Suppressor macrophage treated with lipopolysaccharide for 1 hour (primary cell): ENCODE measurements at places on chromosomes 7 and 10.

- no peak for DNase-seq
Measured at GRCh38 chr10:47346581-47347302, 1.4 kb upstream of the RBP3 start.

- DNase-seq: no peak
Measured at GRCh38 chr7:112023282-112023681, 182.9 kb downstream of the DOCK4 start.

DNA sequence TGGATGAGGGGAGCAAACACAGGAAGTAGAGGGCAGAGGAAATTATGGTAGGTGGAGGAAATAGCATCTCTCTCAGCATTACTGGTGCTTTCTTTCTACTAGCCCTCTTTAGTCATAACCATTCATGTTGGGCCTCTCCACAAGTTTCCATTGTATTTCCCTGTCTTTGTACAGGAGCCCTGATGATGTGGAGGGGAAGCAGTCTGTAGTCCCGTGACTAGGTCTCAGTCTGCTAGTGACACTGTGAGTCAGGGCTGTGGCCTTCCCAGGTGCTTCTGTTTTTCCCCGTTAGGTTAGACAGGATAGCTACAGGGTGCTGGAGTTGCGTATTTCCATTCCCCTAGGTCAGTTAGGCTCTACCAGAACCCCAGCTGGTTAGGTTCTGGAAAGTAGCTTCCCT, 82.9 kb upstream of the NAMPT start:
- peak; percentile 76 for DNase-seq

- DNase-seq: no peak
Measured at GRCh38 chr7:84049071-84049836, 145.3 kb downstream of the SEMA3A start.

DNA sequence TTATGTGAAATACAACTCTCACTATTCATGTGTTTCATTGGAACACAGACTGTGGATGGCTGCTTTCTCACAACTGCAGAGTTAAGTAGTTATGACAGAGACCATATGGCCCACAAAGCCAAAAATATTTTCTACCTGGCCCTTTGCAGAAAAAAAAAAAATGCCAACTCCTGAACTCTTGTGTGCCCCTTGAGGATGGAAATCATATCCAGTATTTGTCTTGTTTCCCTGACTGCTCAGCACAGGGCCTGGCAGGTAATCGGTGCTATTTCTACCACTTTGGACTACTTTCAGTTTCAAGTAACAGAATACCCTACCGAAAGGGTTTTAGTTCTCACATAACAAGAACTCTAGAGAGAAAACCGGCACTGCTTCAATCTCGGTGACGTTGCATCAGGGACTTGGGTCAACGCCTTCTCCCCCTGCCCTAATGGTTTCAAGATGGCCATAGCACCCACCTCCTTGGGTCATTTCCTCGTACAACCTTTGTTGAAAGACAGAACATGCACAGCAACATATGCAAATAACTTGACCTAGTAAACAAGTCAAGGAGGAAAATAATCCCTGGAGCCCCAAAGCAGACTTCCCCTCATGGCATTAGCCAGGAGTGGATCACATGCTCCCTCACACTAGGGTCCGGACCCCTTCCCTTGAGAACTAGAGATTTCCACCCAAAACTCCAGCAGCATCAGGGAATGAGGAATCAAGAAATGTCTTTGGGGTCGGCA, 11.8 kb upstream of the GPNMB start:
- DNase-seq: no peak

DNA sequence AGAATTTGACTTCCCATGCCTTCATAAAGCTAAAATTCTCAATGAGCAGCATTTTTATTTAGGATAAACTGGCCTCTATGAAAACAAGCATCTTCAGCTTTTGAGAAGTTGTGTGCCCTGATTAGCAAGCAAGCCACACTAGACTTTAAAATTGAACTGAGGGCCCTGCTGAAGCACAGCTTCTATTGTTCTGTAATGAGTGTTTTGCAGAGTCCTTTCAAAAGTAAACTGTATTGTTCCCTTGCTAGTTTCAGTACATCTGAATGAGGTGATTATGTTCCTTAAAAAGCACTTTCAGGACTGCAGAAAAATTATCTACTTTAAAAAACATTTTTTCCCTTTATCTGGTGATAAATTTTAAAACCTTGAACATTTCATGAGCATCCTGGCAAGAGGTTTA, 113.3 kb upstream of the PRPS1L1 start:
- DNase-seq: no peak

- no peak for DNase-seq
Measured at GRCh38 chr7:107773027-107773426, 29.1 kb downstream of the CBLL1 start.

DNA sequence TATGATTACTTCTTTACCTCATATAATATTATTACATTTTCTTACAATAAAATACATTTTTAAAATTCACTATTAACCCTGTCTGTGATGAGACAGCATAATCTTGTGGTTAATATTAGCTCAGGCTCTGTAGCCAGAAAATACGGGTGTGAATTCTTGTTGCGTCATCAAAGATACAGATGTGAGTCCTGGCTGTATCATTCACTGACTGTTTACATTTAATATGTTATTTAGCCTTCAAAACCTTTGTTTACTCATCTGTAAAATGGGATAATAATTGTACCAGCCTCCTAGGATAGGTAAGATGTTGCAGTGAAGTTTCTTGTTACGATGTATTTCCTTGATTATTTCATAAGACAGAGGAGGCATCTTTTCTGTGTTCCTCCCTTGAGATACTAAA, 184.7 kb upstream of the PRPS1L1 start:
- DNase-seq: no peak

GRCh38 chr10:132689721-132690360, 96.1 kb downstream of the NKX6-2 start:
- no peak for DNase-seq

GRCh38 chr10:117360994-117361667, 14.1 kb downstream of the PDZD8 start:
- no peak for DNase-seq

DNA sequence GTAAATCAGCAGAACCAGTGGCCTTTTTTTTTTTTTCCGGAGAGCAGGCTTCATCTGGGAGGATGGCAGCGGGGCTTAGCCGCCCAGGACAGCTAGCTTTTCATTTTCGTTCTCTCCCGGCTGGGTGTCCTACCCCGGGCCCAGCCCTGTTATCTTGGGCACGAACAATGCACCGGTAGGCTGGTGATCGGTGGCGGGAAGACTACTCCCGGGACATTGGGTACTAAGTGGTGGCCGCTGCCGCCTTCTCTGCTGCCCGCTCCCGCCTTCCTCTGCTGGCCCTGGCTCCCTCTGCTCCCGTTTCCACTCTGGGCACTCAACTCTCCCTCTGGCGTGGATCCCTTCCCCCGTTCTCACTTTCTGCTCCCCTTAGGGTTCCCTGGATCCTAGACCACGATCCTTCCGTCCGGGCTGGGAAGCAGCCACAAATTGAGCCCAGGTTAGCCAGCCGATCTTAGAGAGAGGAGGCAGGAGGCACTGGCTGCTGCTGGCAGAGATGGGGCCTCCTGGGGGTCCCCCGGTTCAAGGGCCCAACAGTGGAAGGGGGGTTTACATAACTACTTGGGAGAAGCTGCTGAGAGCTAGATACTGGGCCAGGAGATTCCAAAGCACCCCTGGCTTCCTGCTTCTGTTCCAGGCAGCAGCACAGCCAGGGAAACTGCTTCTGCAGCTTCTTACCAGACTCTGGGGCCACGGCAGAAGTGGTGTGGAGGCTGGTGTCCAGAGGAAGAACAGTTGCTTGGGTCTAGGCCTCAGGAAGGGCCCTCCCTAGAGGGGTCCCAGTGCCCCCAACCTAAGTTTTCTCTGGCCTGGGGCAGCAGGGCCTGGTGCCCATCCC, 1.8 kb downstream of the TLX1 start:
- DNase-seq: no peak

- DNase-seq: peak; percentile 41
Measured at GRCh38 chr10:127905848-127906261, 1.0 kb upstream of the PTPRE start.

- DNase-seq: peak; percentile 7
Measured at GRCh38 chr7:18663321-18663720, 167.8 kb downstream of the HDAC9 start.

- no peak for DNase-seq
Measured at GRCh38 chr10:93580828-93581227, 14.4 kb downstream of the FFAR4 start.

DNA sequence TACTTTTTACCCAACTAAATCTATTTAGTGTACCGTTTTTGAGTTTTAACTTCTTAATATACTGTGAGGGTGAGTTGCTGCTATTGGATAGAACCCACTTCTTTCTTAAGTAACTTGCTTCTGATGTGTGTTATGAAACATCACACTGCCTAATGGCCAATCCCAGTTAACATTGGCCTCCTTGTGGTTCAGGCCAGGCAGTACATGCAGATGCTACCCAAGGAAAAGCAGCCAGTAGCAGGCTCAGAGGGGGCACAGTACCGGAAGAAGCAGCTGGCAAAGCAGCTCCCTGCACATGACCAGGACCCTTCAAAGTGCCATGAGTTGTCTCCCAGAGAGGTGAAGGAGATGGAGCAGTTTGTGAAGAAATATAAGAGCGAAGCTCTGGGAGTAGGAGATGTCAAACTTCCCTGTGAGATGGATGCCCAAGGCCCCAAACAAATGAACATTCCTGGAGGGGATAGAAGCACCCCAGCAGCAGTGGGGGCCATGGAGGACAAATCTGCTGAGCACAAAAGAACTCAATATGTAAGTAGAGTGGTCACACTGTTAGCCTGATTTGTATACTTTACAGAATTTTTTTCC, 39.7 kb downstream of the TES start:
- DNase-seq: peak; percentile 44

GRCh38 chr10:43926371-43926770, 277.7 kb upstream of the ZNF32 start:
- DNase-seq: no peak

GRCh38 chr7:140451716-140452115, 27.6 kb downstream of the MKRN1 start:
- no peak for DNase-seq

GRCh38 chr7:3260401-3260715, 40.7 kb upstream of the SDK1 start:
- DNase-seq: no peak

- DNase-seq: peak; percentile 43
Measured at GRCh38 chr7:95470452-95470851, 15.3 kb upstream of the ASB4 start.

GRCh38 chr7:46604241-46604661, 683.2 kb upstream of the IGFBP3 start:
- DNase-seq: no peak
